Activated naive CD4-positive, alpha-beta T cell treated with Interleukin-2 at 50 U/mL for 16 hours (primary cell): ENCODE measurements at places on chromosomes 1 and 21.

GRCh38 chr1:169132512-169133227, 26.2 kb downstream of the ATP1B1 start:
- no peak for DNase-seq

- no peak for DNase-seq
Measured at GRCh38 chr1:34330061-34330460, 153.4 kb downstream of the C1orf94 start.

DNA sequence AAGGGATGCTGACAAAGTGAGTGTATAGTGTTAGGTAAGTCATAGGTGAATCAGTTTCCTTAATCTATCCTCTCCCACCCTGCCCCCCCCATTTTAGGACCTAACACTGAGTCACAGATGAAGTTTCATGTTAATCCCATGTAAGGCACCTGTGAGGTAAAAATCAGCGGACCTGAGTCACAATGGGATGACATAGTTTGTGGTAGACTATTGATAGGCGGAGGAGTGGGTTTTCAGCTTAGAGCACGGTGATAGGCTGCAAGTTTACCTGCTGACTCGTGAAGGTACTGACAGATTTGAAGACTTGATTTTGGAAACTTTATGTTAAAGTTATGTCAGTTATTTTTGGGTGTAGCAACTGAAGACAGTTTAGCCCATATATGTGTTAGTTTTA, 1.7 kb downstream of the TOR1AIP1 start:
- peak; percentile 61 for DNase-seq

- DNase-seq = no peak
Measured at GRCh38 chr1:232211149-232211548, 418.8 kb downstream of the SIPA1L2 start.

GRCh38 chr1:183586926-183587325, 3.3 kb downstream of the NCF2 start:
- no peak for DNase-seq

DNA sequence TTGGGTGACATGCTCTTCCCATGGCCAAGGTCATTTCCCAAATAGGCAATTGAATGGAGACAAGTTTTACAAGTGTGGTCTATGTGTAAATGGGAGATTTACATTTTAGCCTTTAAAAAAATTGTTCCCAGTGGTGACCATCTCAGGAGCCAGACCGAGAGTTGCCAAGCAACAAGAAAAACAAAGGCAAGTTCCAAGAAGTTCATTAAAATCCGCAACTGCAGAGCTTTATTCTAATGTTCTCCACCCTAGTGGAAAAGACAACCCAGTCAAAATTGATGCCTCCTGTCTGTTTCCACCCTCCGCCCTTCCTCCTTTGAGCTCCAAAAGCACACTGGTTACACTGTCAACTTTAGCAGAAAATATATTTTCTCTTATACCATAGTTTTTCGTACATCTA, 33.2 kb upstream of the CD55 start:
- DNase-seq = no peak

GRCh38 chr1:87961992-87962391, 633.3 kb downstream of the LMO4 start:
- no peak for DNase-seq

DNA sequence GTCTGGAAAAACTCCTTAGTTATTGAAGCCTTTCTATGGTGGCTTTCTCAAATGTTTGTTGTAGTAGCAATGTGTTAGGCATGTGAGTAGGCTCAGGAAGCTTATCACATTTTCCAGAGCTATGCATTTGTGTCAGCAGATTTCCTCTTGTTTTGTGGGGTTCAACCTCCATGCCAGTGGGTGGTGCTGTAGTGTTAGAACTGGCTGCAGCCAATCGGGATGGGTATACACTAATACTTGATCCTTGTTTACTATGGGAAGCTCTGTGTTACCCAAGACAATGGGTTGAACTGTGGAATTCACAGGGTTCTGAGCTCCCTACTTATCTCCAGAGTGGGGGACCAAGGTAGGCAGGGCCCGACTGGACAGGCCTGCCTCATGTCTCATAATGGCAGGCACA, 348.5 kb upstream of the ADAMTS5 start:
- no peak for DNase-seq

- DNase-seq = no peak
Measured at GRCh38 chr1:83857103-83857502, 141.8 kb downstream of the TTLL7 start.

DNA sequence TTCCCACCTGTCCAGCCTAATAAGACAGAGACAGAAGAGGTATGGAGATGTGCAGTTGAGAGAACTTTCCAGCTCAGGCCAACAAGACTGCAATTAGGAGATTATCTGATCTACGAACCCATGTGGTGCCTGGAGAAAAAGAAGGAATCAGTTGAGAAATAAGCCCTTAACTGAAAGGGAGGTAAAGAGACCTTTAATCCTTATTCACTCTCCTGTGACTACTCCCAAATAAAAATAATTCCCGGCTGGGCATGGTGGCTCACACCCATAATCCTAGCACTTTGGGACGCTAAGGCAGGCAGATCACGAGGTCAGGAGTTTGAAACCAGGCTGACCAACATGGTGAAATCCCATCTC, 31.9 kb upstream of the SARS1 start:
- DNase-seq = no peak

DNA sequence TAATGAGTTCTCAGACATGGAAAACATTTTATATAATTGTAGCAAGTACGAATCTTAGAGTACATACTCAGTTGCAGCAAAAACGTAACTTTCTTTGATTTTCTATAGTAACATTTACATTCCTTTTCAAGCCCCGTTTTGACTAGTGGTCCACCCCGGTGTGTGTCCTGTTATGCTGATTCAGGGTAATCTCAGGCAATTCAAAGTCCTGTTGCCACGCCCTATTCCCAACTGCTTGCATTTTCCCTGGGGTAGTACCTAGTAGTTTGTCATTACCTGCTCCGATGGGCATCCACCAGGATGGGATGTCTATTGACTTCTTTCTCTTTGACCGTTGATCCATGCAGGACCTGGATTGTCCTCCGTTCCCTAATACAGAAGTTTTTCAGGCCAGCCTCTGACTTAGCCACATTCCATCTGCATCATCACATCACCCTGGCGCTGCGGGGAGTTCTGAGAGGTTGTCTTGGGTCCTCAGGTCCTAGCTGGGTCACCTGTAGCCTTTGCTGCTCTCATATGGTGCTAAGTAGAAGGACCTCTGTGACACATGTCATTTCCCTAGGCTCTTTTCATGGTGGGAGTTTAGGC, 15.0 kb upstream of the FCAMR start:
- no peak for DNase-seq

- DNase-seq = no peak
Measured at GRCh38 chr1:47935163-47935562, 62.0 kb downstream of the TRABD2B start.

GRCh38 chr1:66316464-66317247, 217.3 kb upstream of the SGIP1 start:
- DNase-seq = no peak

- DNase-seq = no peak
Measured at GRCh38 chr21:36188937-36189336, 32.3 kb downstream of the DOP1B start.

DNA sequence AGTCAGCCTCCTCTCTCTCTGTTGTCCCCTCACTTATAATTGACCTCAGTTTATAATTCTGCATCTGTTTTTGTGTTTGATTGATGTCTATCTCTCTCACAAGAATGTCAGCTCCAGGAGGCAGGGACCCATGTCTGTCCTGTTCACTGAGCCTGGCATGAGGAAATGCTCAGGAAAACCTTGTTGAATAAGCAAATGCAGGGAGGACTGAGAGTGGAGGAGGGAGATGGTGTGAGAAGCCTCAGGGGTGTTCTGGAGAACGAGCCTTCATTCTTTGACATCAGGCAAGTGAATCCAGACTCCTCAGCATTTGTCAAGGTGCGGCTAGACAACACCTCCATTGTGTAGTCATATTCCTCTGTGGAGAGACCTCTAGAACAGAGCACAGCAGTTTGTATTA, 45.5 kb downstream of the MAN1C1 start:
- no peak for DNase-seq

DNA sequence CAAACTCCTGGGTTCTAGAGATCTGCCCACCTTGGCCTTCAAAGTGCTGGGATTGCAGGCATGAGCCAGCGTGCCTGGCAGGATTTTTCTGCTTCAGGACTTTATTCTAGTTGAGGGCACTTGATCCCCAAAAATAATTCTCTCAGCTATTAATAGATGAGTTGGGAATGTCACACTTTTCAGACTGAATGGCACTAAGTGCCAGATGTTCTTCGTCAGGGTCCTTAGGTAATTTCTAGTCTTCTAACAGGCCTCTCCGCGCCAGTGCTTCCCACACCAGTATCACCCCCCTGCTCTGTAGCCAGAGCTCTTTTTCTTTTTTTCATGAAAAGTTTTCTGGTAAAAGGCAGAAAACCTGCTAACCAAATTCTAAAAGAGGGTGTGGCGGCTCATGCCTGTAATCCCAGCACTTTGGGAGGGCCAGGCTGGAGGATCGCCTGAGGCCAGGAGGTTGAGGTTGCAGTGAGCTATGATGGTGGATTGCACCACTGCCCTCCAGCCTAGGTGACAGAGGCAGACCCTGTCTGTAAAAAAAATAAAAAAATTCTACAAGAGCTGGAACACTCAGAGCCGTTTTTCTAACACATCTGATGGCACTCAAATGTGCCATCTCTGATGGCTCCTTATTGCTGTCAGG, 6.1 kb upstream of the SARS1 start:
- DNase-seq = no peak

- DNase-seq = peak; percentile 32
Measured at GRCh38 chr1:243917177-243917862, 67.3 kb upstream of the AKT3 start.

DNA sequence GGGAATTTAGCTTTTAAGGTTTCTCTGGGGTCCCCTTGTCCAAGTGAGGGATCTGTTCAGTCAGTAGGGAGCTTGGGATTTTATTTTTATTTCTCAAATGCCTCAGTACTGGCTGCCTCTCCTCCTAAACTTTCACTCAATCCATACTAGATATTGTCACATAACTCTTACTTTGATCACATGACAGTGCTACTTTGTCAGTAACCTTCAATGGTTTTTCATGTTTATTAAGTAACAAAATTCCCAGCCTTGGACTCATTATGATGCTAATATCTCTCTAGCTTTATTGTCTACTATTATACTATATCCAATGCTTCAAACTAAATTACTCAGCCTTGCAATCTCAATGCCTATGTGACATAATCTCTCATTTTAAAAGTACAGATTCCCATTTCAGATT, 97.7 kb downstream of the ATP1B1 start:
- DNase-seq = no peak

DNA sequence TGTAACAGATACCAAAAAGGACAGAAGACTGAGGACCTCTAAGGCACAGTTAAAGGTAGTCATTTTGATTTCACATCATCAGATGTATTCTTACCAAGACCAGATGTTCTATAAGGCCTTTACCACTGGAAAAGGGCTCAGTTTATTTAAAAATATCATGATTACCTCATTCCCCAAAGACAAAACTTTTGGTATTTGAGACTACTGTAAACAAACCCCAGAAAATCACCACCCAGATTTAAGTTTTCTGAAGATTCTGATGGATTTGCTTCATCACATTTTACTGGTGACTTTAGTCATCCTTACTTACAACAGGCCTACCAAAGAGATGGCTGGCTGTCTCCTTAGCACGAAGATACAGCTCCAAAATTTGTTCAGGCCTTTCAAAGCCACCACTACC, 8.3 kb downstream of the ENAH start:
- no peak for DNase-seq

DNA sequence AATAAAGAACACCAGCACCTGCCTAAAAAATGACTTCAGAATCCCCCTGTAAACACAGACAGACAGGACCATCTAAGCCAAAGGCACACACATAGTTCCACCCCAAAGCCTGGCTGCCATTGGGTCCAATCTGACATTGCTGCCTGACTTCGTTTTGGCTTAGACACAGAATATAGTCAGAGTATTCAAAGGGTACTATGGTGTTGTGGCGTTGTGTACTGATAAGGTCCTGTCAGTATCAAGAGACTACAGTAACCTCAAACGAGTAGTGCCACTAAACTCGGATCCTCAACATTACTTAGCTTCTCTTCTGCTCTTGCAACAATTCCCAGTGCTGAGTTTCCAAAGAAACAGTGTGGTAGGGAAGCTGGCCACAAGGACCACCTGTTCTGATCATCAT, 169.3 kb upstream of the NR5A2 start:
- no peak for DNase-seq

DNA sequence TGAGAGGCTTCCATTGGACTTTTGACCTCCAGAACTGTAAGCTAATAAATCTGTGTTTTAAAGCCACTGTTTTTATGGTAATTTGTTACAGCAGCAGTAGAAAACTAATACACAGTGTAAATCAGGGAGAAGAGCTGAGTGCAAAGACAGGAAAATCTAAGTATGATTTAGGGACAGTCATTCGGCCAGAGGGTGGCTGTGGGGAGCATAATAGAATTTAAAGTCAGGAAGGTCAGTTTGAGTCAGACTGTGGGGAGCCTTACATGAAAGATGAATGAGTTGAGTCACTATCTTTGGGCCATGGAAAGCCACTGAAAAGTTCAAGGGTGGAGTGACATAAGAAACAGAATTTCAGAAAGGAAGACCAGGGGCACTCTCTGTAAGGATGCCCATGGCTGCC, 52.4 kb upstream of the SSX2IP start:
- DNase-seq = no peak

- peak; percentile 16 for DNase-seq
Measured at GRCh38 chr1:200150721-200151120, 123.2 kb downstream of the NR5A2 start.

DNA sequence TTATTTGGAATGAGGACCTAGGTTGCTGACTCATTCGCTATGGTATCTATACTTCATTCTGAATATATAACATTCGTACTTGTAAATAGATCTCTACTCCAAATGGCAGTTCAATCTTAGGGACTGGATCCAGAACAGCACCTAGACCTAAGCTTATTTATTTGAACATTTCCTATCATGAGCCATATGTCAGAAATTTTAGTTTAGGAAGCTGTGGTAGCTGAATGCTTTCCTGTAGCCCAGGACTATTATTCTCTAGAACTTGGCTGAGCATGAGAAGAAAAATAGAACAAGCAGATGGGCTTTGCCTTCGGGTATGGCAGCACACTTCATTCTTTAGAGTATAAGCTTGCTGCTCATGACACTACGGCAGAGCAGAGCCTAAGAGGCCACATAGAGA, 1114.4 kb upstream of the B3GALT2 start:
- no peak for DNase-seq

DNA sequence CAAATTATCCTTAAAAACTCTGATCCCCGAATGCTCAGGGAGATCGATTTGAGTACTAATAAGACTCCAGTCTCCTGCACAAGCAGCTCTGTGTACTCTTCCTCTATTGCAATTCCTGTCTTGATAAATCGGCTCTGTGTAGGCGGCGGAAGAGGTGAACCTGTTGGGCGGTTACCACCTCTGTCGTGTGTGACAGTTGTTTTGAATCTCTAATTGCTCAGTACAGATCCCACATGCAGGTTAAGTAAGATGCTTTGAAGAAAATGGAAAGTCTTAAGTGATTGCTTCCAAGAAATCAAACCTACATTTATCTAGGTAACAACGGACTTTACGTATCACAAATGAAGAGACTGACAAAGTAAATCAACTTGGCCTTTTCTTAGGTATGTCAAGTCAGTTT, 35.5 kb downstream of the COA6 start:
- peak; percentile 75 for DNase-seq

- no peak for DNase-seq
Measured at GRCh38 chr1:76138217-76138616, 63.7 kb downstream of the ST6GALNAC3 start.

- no peak for DNase-seq
Measured at GRCh38 chr1:201825245-201825644, 3.7 kb upstream of the IPO9 start.

- DNase-seq = no peak
Measured at GRCh38 chr1:81192647-81193642, 607.8 kb upstream of the ADGRL2 start.

- no peak for DNase-seq
Measured at GRCh38 chr1:224458996-224459395, 24.4 kb upstream of the WDR26 start.

GRCh38 chr21:27614231-27614630, 647.3 kb upstream of the ADAMTS5 start:
- no peak for DNase-seq
